ENCODE measurements at places on chromosomes 1 and 21.

DNA sequence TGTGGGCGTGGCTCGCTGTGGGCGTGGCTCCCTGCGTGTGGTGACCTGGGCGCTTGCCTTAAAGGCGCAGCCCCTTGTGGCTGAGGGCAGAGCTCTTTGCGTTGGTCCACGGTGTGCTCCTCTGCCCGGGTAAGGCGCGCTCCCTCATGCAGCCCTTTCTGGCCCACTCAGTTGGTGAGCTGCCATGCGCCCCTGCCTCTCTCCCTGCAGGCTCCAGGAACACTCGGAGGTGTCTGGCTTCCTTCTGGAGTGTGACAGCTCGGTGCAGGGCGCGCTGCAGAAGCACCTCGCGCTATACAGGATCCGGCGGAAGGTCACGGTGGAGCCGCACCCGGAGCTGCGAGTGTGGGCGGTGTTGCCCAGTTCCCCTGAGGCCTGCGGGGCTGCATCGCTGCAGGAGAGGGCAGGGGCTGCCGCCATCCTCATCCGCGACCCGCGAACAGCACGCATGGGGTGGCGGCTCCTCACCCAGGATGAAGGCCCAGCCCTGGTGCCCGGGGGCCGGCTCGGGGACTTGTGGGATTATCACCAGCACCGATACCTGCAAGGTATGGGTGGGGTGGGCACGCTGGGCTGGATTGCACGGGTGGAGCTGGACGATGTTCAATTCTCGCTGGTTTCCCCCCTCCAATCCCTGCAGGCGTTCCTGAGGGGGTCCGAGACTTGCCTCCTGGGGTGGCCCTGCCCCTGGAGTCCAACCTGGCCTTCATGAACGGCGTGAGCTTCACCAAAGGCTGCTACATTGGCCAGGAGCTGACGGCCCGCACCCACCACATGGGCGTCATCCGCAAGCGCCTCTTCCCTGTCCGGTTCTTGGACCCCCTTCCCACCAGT lies 9.1 kb downstream of the IBA57 start:
- DNase-seq: peak; percentile 12

GRCh38 chr1:208182880-208183645 lies 61.1 kb downstream of the PLXNA2 start:
- no peak for DNase-seq

- DNase-seq: no peak
Observed at GRCh38 chr1:91790392-91790791, 95.6 kb downstream of the TGFBR3 start.

- DNase-seq: no peak
Observed at GRCh38 chr1:245153552-245154428, 995 bp upstream of the KIF26B start.

DNA sequence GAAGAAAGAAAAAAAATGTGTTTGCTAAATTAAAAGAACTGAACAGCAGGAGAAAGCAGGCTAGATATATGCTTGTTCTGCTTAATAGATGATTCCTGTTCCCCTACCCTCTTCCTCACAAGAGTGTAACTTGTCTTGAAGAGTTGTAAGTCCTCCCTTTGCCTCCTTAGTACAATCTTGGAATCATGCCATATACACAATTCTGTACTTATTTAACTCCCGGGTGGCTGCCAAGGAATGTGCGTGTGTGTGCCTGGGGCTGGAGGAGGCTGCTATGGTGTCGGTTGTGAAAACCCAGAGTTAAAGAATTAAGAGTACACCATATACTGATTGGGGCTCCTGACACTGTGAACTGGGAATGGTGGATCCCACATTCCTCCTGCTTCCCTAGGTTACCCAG lies 194.2 kb downstream of the SIPA1L2 start:
- DNase-seq: peak; percentile 63

Measured in foreskin melanocyte (primary cell).